ENCODE measurements at places on chromosomes 7 and 10. TPM values are rescaled to one million over a fixed set of nuclear protein-coding genes. Genes with fewer than 3 reads are reported as not detected.

The NPY gene
- not detected for total RNA-seq

The AOAH gene
- total RNA-seq: not detected

The GJD4 gene
- 0.16 TPM for total RNA-seq

The ITGB8 gene
- total RNA-seq: 17.5 TPM

The TBC1D12 gene
- 16.9 TPM for total RNA-seq

The IGF2BP3 gene
- 7.6 TPM for total RNA-seq

The CRYGN gene
- total RNA-seq: 0.16 TPM

The HOXA1 gene
- total RNA-seq: not detected

The RNF133 gene
- 0.36 TPM for total RNA-seq

The RARRES2 gene
- not detected for total RNA-seq

The CPVL gene
- 1.3 TPM for total RNA-seq

The CTBP2 gene
- total RNA-seq: 95.4 TPM

The SPDYE18 gene
- total RNA-seq: not detected

The BAMBI gene
- 16.2 TPM for total RNA-seq

The LRRTM3 gene
- total RNA-seq: not detected

The GNAT3 gene
- not detected for total RNA-seq

The MKLN1 gene
- total RNA-seq: 72.1 TPM

The FGFBP3 gene
- 0.97 TPM for total RNA-seq

The IKZF1 gene
- not detected for total RNA-seq

The FFAR4 gene
- not detected for total RNA-seq

The SHH gene
- total RNA-seq: not detected

The PITX3 gene
- total RNA-seq: not detected

The FAM20C gene
- 70.4 TPM for total RNA-seq

The ENTPD7 gene
- 43.5 TPM for total RNA-seq

The ELN gene
- total RNA-seq: 36.6 TPM

The OR6B1 gene
- total RNA-seq: not detected

The CDH23 gene
- total RNA-seq: 0.24 TPM

The HTR5A gene
- not detected for total RNA-seq

The HDAC9 gene
- 13.0 TPM for total RNA-seq

The TMEM140 gene
- total RNA-seq: 3.1 TPM

The UPF2 gene
- 12.0 TPM for total RNA-seq

The INPP5F gene
- total RNA-seq: 22.6 TPM

The CALHM3 gene
- total RNA-seq: not detected

The GIMAP1 gene
- not detected for total RNA-seq

The VPS41 gene
- 49.2 TPM for total RNA-seq

The SFXN3 gene
- total RNA-seq: 121 TPM

The NRG3 gene
- total RNA-seq: not detected

The ZNHIT1 gene
- total RNA-seq: 49.8 TPM

The PRR15 gene
- not detected for total RNA-seq

The CRTAC1 gene
- not detected for total RNA-seq

The TDRD1 gene
- total RNA-seq: 4.7 TPM

The MYOZ1 gene
- total RNA-seq: 0.12 TPM

The SEMA3E gene
- total RNA-seq: 0.49 TPM

The TFEC gene
- total RNA-seq: under 0.01 TPM

The GIGYF1 gene
- total RNA-seq: 22.8 TPM

The SRRM3 gene
- 1.9 TPM for total RNA-seq

The FBXL13 gene
- 0.73 TPM for total RNA-seq

The CAV1 gene
- 656 TPM for total RNA-seq

The ZNF853 gene
- 0.32 TPM for total RNA-seq

The PSD gene
- total RNA-seq: 1.1 TPM

The ACBD7 gene
- 0.32 TPM for total RNA-seq

The AKR1D1 gene
- total RNA-seq: not detected

The LLCFC1 gene
- total RNA-seq: not detected

The PCLO gene
- total RNA-seq: 0.32 TPM

The PTN gene
- total RNA-seq: 14.8 TPM

The GPR26 gene
- total RNA-seq: not detected

The AS3MT gene
- total RNA-seq: 9.9 TPM

The MBLAC1 gene
- 2.9 TPM for total RNA-seq

The CYP2E1 gene
- total RNA-seq: 1.3 TPM

Measured in hair follicle dermal papilla cell (primary cell).